ENCODE measurements at places on chromosomes 2 and 18. TPM values are rescaled to one million over a fixed set of nuclear protein-coding genes. Genes with fewer than 3 reads are reported as not detected.

The KIDINS220 gene
- total RNA-seq = 69.8 TPM

The SLC8A1 gene
- total RNA-seq = 492 TPM

- H3K4me1 ChIP-seq = peaks cover 27% of the 10 kb centered on the region
- DNase-seq = no peak
- no peak overlapping the region for H3K27ac ChIP-seq
- H3K4me3 ChIP-seq = no peak overlapping the region
- no peaks in the 10 kb centered on the region for H3K27me3 ChIP-seq
Measured at GRCh38 chr2:18176679-18177215, 298.3 kb downstream of the KCNS3 start.

GRCh38 chr18:32450874-32451273, 19.8 kb downstream of the GAREM1 start:
- H3K4me1 ChIP-seq = no peaks in the 10 kb centered on the region
- H3K36me3 ChIP-seq = no peaks in the 10 kb centered on the region
- DNase-seq = no peak
- no peaks in the 10 kb centered on the region for H3K27me3 ChIP-seq
- H3K27ac ChIP-seq = no peak overlapping the region

DNA sequence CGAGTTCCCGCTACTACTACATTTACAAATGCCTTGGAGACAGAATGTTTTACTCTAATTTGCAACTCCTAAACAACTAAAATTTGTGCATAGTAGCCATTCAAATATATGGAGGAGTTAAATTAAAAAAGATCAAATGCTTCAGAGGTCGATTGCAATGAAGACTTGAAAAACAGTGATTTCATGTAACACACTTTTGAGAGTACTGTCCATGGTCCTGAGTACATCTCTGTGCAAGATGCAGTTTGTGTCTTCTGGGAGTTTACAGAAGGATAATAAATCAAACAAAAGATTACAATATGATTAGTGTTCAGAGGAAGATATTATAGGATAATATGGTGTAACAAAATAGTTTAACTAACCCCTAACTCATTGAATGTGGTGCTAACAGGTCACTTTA, 894.7 kb downstream of the TMEM182 start:
- no peaks in the 10 kb centered on the region for H3K36me3 ChIP-seq
- H3K4me3 ChIP-seq = no peak overlapping the region
- no peak overlapping the region for H3K27ac ChIP-seq
- DNase-seq = no peak
- H3K4me1 ChIP-seq = no peaks in the 10 kb centered on the region
- no peaks in the 10 kb centered on the region for H3K27me3 ChIP-seq

DNA sequence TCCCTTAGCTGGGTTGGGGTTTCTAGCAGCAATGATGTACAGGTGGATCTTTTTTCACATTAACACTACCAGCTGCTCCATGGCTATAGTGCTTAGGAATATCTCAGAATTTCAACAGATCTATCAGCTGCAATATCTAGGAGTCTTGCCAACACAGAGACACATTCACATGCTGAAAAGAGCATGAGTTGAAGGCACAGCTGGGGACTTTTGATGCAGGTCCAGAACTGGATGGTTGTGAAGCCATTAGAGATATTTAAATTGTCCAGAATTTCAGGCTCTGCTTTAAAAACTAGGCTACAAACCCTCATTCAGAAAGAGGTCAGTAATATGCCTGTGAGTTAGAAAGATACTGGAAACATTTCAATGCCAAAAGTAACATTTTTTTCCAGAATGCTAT, 122.2 kb upstream of the CCDC195 start:
- no peak overlapping the region for H3K27ac ChIP-seq
- no peak overlapping the region for H3K4me3 ChIP-seq
- no peaks in the 10 kb centered on the region for H3K4me1 ChIP-seq
- H3K36me3 ChIP-seq = no peaks in the 10 kb centered on the region

GRCh38 chr18:24987303-24988252, 364.4 kb downstream of the ZNF521 start:
- no peak overlapping the region for H3K27ac ChIP-seq
- DNase-seq = no peak
- H3K27me3 ChIP-seq = no peaks in the 10 kb centered on the region

The RESP18 gene
- not detected for total RNA-seq

The LYPD6 gene
- 10.7 TPM for total RNA-seq

Data from cardiac muscle cell (in vitro differentiated cells and primary cell).